CD4-positive, alpha-beta T cell treated with Interleukin-1 beta for 1 hour (primary cell): ENCODE measurements at places on chromosomes 13 and 19.

- DNase-seq: no peak
Measured at GRCh38 chr13:60172111-60172510, 8.4 kb upstream of the DIAPH3 start.

DNA sequence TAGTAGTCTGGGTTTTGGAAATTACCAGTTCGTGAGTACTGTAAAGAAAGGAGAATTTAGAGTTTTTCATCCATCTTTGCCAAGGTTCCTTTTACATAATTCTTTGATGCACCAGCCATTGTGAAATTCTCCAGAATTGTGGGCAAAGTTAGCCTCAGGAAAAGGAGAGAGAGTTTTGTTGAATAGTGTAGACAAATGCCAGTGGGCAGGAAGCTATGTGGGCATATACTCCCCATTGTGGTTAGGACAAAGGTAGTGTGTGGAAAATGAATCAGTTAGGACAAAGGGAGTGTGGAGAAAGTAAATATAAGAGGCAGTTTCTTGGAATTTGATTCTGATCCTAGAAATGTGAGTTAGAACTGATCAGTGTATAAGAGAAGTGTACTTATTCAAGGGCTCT is 67.9 kb downstream of the PCCA start:
- no peak for DNase-seq

DNA sequence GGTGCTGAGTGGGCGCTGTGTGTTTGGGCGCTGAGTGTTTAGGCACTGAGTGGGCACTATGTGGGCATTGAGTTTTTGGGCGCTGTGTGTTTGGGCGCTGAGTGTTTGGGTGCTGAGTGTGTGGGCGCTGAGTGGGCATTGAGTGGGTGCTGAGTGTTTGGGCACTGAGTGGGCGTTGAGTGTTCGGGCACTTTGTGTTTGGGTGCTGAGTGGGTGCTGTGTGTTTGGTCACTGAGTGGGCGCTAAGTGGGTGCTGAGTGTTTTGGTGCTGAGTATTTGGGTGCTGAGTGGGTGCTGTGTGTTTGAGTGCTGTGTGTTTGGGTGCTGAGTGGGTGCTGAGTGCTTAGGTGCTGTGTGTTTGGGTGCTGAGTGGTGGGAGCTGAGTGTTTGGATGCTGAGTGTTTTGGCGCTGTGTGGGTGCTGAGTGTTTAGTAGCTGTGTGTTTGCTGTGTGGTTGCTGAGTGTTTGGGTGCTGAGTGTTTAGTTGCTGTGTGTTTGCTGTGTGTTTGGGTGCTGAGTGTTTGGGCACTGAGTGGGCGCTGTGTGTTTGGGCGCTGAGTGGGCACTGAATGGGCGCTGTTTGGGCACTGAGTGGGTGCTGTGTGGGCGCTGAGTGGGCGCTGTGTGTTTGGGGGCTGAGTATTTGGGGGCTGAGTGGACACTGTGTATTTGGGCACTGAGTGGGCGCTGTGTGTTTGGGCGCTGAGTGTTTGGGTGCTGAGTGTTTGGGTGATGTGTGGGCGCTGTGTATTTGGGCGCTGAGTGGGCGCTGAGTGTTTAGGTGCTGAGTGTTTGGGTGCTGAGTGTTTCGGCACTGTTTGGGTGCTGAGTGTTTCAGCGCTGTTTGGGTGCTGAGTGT is 47.2 kb upstream of the F7 start:
- no peak for DNase-seq

DNA sequence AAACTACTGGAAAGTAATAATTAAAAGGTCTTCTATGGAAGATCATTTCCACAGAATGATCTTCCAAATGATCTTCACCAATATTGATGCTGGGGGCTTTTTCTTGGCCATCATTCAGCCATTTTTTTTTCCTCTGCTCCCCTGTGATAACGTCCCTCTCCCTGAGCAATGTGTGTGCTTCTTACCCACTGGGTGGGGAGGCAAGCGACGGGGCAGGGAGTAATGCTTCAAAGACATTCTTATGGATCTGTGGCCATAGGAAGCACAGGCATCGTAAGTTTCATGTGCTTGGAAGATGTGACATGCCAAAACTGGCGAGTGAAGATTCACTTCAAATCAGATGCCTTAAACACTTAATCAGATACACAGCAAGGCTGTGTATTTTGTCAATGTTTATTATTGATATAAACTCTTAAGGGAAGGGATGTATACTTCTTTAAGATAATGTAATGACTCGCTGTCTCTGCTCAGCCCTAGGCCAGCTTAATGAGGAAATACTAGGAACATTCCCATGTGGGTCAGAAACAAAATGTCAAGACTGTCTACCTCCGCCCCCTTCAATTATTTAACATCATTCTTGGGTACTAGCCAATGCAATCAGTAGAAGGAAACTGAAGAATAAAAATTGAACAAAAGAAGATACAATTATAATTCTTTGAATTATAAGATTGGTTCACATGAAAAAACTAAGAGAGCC is 34.1 kb upstream of the SERPINE3 start:
- no peak for DNase-seq

DNA sequence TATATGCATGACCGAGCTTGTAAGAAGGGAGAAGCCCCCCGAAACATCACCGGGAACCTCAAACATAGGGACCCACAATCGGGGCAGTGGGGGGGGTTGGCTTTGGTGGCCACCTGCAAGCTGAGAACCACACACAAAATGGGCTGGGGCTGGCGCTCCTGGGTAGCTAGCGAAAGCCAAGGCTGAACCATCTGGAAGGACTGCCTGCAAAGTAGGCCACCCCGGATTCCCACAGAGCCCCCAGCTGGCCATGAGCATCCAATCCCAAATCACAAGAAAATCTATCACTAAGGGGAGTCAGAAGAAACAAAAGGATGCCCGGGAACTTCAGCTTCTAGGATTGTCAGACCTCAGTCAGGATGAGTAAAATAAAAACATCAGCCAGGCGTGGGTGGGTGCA is 2.8 kb upstream of the PSPN start:
- DNase-seq: no peak

DNA sequence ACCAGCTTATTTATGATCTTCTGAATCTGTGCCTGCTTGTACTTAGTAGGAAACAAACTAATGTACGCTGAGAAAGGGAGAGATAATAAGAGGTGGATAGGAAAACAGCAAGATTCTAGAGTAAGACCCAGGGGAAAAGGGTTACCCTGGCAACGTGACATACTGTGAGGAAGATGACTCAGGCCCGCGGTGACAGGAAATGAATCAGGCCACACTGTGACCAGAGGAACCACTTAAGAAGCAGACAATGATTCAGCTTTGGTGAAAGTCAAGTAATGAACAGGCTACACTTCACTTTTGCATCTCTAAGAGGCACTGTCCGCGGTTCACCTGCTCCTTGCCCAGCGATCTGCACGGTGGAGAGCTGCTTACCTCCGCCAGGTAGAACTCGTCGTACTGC is 158.2 kb downstream of the NALCN start:
- DNase-seq: peak; percentile 7

DNA sequence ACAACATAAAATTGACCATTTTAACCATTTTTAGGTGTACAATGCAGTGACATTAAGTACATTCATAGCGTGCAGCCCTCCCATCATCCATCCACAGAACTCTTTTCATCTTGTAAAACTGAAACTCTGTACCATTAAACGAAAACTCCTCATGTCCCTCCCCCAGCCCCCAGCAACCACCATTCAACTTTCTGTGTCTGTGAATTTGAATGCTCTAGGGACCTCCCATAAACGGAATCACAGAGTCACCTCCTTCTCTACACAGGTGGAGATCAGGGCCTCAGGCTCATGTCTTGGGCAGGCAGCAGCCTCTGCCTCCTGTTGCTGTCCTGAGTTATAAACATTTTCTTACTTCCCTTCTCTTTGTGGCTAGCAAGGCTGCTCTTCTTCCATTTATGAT is 7.3 kb upstream of the CCNE1 start:
- DNase-seq: no peak

DNA sequence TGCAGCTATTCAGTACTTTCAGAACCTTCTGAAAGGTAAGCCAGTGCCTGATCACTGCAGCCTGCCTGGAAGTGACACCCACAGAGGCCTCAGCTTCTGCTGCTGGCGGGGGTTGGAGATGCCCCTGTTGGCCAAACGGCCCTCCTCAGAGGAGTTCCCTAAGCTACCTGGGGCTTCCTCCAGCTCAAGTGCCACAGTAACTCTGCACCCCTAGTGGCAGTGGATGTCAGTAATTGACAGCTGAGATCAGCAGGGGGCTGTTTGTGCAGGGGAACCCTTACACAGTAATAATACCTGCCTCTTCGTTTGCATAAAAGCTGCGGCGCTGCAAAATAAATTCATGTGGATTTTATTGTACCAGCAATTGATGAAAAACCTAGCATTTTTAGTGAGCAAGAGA is 28.9 kb downstream of the TDRD12 start:
- DNase-seq: peak; percentile 19

GRCh38 chr13:113207890-113208420 is 514 bp downstream of the PCID2 start:
- peak; percentile 7 for DNase-seq

DNA sequence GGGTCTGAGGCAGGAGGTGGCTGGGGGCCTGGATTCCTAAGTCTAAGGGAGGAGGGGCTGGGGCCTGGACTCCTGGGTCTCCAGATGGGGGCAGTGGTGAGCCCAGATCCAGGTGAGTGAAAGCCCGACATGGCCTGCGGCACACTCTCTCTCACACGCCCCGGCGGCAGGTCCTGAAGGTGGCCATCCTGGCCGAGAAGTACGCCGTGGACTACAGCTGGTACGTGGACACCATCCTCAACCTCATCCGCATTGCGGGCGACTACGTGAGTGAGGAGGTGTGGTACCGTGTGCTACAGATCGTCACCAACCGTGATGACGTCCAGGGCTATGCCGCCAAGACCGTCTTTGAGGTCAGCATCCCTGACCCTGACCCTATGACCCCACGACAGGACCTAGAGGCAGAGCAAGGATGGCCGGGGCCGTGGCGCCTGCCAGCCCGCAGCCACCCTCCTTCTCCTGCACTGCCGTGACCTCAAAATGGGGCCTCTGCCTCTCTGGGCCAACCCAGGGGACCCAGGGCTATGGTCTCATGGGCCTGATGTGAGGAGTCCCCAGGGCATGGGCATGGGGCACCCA is 13.2 kb downstream of the FUZ start:
- no peak for DNase-seq

DNA sequence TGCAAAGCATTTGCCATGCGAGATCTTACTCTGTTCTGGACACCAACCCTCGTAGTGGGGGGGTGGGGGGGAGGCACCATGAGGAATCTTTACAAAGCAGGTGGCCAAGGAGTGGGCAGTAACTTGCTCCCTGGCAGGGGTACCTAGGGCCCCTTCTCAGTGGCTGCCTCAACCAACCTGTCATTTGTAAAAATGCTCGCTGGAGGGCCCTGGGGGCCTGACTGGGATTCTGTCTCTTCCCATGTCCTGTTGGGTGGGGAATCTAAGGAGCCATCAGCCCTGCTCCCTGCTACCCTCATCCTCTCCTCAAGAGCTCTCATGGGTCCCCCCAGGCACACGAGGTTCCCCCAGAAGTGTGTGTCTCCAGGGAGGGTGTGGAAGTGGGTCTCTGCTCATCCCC is 1.5 kb downstream of the KCNN1 start:
- no peak for DNase-seq

DNA sequence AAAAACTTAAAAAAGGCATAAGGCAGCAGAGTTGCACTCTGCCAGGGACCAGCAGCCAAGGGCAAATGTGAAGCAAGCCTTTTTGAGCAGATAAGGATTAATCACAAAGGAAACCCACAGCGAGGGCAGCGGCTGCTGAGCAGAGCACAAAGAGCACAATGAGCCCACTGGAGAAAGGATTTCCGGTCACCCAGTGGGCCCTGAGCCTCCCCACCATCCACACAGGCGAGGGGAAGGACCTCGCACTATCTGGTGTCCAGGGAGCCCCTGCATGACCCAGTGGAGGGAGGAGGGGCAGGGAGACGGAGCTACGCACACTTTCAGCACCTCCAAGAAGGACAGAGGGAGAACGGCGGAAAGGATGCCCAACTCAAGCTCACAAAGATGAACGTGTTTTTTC is 40.0 kb downstream of the COL4A1 start:
- no peak for DNase-seq

GRCh38 chr13:76489274-76489673 is 396.9 kb downstream of the KCTD12 start:
- no peak for DNase-seq

DNA sequence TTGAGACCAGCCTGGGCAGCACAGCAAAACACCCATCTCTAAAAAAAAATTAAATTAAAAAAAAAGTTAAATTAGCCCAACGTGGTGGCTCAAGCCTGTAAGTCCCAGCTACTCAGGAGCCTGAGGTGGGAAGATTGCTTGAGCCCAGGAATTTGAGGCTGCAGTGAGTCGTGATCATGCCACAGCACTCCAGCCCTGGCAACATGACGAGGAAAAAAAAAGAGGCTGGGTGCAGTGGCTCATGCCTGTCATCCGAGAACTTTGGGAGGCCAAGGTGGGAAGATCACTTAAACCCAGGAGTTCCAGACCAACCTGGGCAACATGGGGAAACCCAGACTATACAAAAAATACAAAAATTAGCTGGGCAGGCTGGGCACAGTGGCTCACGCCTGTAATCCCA is 2.2 kb upstream of the TMEM161A start:
- DNase-seq: no peak

GRCh38 chr13:75400775-75401174 is 81.2 kb downstream of the TBC1D4 start:
- DNase-seq: no peak

DNA sequence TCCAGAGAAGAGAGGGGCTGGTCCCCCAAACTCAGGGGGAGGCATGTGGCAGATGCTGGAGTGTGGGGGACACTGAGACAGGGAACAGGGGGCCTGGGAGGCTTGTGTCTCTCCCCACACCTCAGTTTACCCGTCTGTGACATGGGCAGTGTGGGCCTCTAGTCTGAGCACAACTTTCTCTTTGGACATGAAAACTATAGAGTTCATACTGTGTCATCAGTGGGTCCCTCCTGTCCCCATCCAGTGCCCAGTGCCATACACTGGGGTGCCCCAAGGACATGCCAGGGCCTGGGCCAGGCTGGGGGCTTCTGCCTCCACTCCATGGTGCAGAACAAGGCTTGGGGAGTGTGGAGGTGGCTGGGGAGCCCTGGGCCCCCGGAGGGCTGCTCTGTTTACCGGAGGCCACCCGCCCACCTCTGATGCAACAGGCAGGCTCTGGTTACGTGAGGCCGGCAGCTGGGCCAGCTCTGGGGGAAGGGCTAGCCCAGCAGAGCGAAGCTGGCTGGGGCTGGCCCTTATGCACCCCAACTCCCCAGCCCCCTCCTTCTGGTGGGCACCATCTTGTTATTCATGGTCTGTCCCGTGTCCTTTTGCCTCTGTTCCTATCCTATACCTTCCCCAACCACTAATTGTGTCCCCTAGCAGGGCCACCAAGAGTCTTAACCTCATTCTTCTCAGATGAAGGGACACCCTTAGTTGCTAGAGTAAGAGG is 1.9 kb upstream of the MEF2B start:
- DNase-seq: no peak
